ENCODE measurements at places on chromosomes 4 and X. TPM values are rescaled to one million over a fixed set of nuclear protein-coding genes. Genes with fewer than 3 reads are reported as not detected.

Gene TRIM61
- total RNA-seq, result 3.7 TPM

Gene MTMR8
- 4.2 TPM for total RNA-seq

- H3K27me3 ChIP-seq, result no peaks in the 10 kb centered on the region
- peaks cover 33% of the 10 kb centered on the region for H3K36me3 ChIP-seq
- no peak overlapping the region for H3K4me3 ChIP-seq
- DNase-seq, result no peak
- no peak overlapping the region for H3K27ac ChIP-seq
- no peaks in the 10 kb centered on the region for H3K4me1 ChIP-seq
Observed at GRCh38 chrX:131792356-131792749, 230.7 kb upstream of the STK26 start.

- no peaks in the 10 kb centered on the region for H3K4me1 ChIP-seq
- no peak overlapping the region for H3K4me3 ChIP-seq
- no peaks in the 10 kb centered on the region for H3K36me3 ChIP-seq
Observed at GRCh38 chrX:126836186-126836585, 16.7 kb downstream of the PRR32 start.

DNA sequence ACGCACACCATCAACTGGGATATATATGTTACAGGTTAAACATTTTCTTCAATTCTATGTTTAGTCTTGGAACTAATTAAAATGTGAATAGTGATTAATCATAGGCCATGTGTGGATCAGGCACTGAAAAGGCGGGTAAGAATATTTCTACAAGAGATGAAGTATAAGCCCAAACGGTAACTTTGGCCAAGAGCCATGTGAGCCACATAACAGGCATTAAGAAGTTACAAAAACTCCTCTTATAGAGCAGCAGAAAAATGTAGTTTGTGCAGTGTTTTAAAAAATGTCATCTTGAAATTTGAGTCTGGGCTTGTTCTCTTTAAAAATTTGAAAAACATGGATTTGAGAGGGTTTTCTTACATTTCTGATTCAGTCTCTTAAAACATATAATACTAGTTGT, 521.8 kb upstream of the DIPK2B start:
- H3K27me3 ChIP-seq, result no peaks in the 10 kb centered on the region
- H3K36me3 ChIP-seq, result no peaks in the 10 kb centered on the region
- no peak overlapping the region for H3K4me3 ChIP-seq
- no peak overlapping the region for H3K27ac ChIP-seq
- H3K4me1 ChIP-seq, result peaks cover 18% of the 10 kb centered on the region

DNA sequence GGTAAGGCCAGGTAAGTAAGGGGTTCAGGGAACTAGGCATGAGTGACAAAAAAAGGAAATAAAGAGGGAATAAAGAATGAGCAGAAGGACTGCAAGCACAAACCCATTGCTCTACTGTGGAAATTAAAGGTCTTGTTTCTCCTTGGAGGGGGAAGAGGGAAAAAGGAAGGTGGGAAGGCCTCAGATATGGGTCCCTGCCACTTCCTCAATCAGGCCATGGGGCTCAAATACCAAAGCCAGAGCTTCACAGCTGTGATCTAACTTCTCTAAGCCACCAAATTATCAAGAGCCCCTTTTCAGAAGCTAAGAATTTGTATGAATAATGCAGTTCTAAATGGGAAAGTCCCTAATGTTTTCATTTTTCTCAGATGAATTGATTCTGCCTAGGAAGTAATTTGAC, 4.7 kb downstream of the USP51 start:
- H3K36me3 ChIP-seq, result no peaks in the 10 kb centered on the region
- H3K27ac ChIP-seq, result no peak overlapping the region
- peaks cover 11% of the 10 kb centered on the region for H3K4me1 ChIP-seq
- no peak overlapping the region for H3K4me3 ChIP-seq

DNA sequence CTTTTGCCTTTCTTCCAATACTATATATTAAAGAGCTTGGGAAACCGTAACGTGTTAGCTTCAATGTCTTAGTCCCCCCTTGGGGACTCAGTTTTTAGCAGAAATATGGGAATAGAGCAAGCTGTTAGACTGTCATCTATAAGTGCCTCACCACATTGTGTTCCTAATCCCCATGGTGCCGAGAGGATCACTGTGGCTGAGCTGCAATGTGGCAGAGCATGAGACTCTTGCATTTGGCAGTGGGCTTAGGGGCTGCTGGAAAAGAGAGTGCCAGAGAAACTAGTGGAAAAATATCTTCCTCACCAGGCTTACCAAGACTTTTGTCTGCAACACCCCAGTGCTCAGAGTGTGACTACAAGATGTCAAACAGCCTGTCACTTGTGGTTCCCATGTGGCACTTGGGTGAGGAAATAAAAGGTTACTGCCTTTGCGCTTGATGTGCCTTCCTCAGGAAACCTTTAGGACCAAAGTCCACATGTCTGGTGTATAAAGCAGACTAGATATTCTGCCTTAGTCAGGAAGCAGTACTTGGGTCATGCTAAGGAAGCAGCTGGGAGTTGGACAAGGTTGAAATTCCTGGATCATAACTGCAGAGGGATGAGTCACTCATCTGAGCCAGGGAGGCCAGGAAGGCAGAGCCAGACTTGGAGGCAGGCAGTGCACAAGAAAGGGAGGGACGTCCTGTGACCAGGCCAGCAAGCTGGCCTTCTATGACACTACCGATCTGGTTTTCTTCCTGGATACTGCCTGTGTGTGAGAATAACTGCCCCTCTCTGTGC, 9.7 kb upstream of the MAGEA4 start:
- H3K4me3 ChIP-seq, result no peak overlapping the region
- no peak for DNase-seq
- no peak overlapping the region for H3K27ac ChIP-seq
- no peaks in the 10 kb centered on the region for H3K4me1 ChIP-seq

- H3K4me3 ChIP-seq, result no peak overlapping the region
- H3K4me1 ChIP-seq, result no peaks in the 10 kb centered on the region
- no peaks in the 10 kb centered on the region for H3K36me3 ChIP-seq
- H3K27ac ChIP-seq, result no peak overlapping the region
- no peak for DNase-seq
Observed at GRCh38 chrX:97790850-97791249, 907.1 kb downstream of the RPA4 start.

- H3K36me3 ChIP-seq, result no peaks in the 10 kb centered on the region
- no peak for DNase-seq
- H3K4me3 ChIP-seq, result no peak overlapping the region
- peaks cover 1% of the 10 kb centered on the region for H3K27me3 ChIP-seq
- H3K27ac ChIP-seq, result no peak overlapping the region
Observed at GRCh38 chrX:45592101-45592500, 391.4 kb upstream of the DIPK2B start.

GRCh38 chr4:114911111-114911510, 202.3 kb downstream of the NDST4 start:
- DNase-seq, result no peak
- H3K27me3 ChIP-seq, result no peaks in the 10 kb centered on the region
- H3K36me3 ChIP-seq, result no peaks in the 10 kb centered on the region
- no peak overlapping the region for H3K4me3 ChIP-seq

Measured in activated CD4-positive, alpha-beta T cell treated with anti-CD3 and anti-CD28 coated beads, Interleukin-2, amount 10 ng/mL, durations not matched to agents 24 days and 14 days (primary cell).